Brain pericyte (primary cell): ENCODE measurements at places on chromosomes 16 and 17.

GRCh38 chr16:51341204-51341603 lies 190.1 kb upstream of the SALL1 start:
- DNase-seq = no peak

DNA sequence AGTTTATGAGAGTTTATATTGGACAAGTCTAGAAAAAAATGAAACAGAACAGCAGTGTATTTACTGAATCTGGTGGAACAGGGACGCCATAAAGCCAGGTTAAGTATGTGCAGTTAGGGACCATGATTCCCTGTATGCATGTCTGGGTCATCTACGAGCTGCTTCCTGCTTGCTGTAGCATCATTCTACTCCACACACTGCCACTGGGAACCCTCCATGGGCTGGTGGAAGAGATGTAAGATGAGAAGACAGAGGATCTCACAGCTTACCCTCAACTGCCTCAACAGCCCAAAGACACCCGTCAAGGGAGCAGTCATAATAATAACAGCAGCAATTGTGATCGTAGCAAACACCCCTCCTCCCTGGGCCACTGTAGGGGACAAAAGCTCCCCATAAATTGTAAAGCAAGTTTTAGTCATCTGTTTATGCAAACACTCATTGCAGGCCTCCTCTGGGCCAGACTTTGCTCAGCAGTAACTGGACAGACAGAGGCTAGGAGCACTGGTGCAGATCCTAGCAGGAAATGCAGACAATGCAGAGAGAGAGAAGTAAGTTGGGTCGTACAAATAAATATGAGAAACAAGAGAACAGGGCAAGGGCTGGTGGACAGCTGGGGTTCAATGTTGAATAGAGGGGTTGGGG lies 188.0 kb downstream of the SOX9 start:
- DNase-seq = no peak

GRCh38 chr16:11257131-11257938 lies 1.3 kb upstream of the SOCS1 start:
- no peak for DNase-seq

GRCh38 chr17:79800325-79801155 lies 3.7 kb upstream of the CBX8 start:
- no peak for DNase-seq

GRCh38 chr17:53193044-53193443 lies 629.7 kb upstream of the KIF2B start:
- no peak for DNase-seq
